GM20000 (cell line): ENCODE measurements at places on chromosomes 5 and 9.

DNA sequence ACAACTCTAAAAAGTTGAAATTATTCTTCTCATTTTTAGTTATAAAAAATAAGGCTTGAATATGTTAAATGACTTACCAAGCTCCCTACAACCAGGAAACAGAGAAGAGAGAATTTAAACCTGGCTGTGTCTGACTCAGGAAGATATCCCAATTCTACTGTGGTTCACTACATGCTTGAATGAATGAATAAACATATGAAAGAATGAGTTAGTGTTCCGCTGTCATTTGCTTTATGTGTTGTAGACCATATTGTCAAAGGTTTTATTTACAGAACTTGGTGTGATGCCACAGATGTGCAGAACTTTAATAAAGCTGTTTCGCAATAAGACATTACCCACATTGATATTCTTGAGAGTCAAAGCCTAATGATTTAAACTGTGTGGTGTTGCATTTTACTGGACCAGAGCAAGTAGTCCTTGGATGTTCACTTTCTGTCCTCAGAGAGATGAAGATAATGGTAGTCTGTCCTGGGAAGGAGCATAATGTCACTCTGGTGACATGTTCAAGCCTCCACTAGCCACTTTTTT is 313.2 kb downstream of the TRIM32 start:
- DNase-seq = no peak

GRCh38 chr5:9348401-9348996 is 197.4 kb downstream of the SEMA5A start:
- DNase-seq = no peak

DNA sequence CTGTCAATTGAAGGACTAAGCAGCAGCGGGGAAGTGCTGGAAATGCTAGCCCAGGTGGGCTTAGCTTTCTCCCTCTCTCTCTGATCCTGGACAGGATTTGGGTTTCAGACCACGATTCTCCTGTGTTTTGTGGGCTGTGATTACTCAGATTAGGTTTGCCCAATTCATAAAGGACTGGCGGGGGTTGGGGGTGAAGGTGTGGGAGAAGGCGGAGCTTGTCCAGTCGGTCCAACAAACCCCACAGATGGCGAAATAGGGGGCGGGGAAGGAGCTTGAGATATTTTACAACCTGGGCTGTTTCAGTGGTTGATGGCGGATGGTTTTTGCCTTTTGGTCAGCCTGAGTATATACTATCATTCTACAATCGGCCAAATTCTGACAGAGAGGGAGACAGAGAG is 35.2 kb downstream of the PCDHAC2 start:
- no peak for DNase-seq

DNA sequence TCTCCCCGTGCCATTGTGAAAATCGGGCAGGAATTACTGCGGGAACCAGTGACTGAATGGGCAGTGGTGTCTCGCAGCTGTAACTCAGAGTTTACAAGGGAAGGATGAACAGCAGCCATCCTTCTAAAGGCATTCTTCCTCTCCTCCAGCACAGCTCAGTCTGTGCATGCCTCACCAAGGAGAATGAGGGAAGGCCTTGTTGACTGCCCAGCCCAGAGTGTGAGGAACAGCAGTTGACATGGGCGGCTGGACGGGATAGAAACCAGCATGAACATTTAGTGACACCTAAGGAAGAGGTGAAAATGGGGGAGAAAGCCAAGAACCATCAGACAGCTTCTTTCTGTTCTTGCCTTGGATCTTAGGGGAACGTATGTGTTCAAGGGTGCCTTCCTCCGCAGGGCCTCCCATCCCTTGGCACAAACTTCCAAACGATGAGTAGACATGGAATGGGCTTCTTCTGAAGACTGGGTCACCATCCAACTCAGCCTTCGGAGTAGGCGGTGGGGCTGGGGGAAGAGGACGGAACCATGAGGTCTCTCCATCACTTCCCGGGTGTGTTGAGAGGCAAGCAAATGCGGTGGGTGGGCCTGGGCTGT is 887 bp upstream of the PDE8B start:
- peak; percentile 22 for DNase-seq

- no peak for DNase-seq
These were observed 104.4 kb downstream of the PJA2 start for GRCh38 chr5:109305352-109305751.

- DNase-seq = no peak
These were observed 23.6 kb upstream of the CSF1R start for GRCh38 chr5:150109921-150110320.
